ENCODE measurements at places on chromosomes 7 and 10. TPM values are rescaled to one million over a fixed set of nuclear protein-coding genes. Genes with fewer than 3 reads are reported as not detected.

DNA sequence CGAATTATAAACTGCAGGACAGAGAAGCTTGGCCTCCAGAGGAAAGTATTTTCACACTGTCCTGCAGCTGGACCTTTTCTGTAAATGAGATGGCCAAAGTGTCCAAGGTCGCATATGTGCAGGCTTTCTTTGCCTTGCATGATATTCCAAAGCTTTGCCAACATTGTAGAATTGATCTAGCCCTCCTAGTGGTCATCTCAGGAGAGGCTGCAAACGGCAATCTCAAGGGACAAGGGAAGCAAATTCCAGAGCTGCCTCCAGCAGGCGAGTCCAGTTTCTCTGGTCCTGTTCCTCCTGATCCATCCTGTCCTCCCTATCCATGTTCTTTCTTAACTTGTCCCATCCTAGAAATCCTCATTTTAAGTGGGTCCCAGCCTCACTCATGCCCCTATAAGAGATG is 373.4 kb upstream of the PCDH15 start:
- no peaks in the 10 kb centered on the region for H3K4me1 ChIP-seq
- no peak overlapping the region for H3K27ac ChIP-seq
- no peaks in the 10 kb centered on the region for H3K27me3 ChIP-seq
- no peak for DNase-seq

DNA sequence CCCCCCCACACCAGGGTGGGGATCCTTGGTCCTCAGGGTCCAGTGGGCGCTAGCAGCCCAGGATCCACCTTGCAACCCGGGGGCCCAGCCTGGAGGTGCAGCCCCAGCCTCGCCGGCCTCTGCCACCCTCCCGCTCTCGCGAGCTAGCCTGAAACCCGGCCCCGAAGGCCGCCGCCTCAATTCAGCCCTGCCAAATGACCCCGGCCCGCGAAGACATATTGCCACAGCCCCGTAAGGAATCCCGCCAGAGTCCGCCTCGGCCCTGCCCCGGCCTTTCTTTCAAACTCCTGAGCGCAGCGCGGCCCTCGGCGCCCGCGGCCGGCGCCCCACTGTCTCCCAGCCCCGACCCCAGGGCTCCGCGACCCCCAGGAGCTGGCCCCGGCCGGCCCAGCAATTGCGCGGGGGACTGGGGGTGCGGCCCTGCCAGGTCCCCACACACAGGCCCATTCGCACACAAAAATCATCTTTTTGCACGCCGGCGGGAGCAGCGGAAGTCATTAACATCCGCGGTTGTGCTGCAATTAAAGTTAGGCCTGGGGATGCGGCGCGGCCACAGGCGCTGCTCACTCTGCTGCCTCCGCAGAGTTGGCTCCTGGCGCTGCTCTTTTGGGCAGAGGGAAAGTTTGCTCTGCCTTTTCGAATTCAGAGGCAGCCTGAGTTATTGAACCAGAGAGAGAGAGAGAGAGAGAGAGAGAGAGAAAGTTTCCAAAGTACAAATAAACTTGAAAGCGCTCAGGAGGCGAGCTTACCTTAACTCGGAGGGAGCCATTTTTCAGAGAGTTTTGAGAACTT is 4.0 kb downstream of the HOXA5 start:
- peak; percentile 14 for DNase-seq
- peak overlapping the region; percentile 58 for H3K4me3 ChIP-seq
- H3K27ac ChIP-seq: peak overlapping the region; percentile 60
- peaks cover 5% of the 10 kb centered on the region for H3K4me1 ChIP-seq

- no peak overlapping the region for H3K4me3 ChIP-seq
- H3K4me1 ChIP-seq: no peaks in the 10 kb centered on the region
- no peak for DNase-seq
- H3K27me3 ChIP-seq: no peaks in the 10 kb centered on the region
Measured at GRCh38 chr10:128540781-128541761, 414.8 kb upstream of the MKI67 start.

- DNase-seq: peak; percentile 28
- H3K4me1 ChIP-seq: no peaks in the 10 kb centered on the region
- H3K4me3 ChIP-seq: no peak overlapping the region
- H3K36me3 ChIP-seq: no peaks in the 10 kb centered on the region
Measured at GRCh38 chr7:128920913-128921582, 10.5 kb upstream of the KCP start.

DNA sequence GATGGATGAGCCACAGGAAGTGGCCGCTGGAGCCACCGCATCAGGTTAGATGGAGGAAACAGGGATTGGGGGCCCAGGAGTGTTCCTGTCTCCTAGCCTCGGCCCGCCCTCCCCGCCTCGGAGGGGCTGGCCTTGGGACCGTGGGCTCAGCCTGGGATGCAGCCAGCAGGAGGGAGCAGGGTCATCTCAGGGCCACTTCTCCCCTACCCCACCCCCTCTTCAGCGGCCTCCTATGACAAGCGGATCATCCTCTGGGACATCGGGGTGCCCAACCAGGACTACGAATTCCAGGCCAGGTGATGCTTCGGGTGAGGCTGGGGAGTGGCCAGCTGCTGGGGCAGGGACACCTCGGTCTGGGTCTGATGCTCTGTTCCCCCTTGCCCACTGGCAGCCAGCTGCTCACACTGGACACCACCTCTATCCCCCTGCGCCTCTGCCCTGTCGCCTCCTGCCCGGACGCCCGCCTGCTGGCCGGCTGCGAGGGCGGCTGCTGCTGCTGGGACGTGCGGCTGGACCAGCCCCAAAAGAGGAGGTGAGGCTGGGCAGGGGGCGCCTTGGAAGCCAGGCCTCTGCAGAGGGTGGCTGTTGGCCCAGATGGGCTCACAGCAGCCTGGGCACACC is 4.7 kb downstream of the LRWD1 start:
- no peaks in the 10 kb centered on the region for H3K27me3 ChIP-seq
- no peak overlapping the region for H3K27ac ChIP-seq
- H3K36me3 ChIP-seq: peaks cover 38% of the 10 kb centered on the region
- H3K4me3 ChIP-seq: no peak overlapping the region
- H3K4me1 ChIP-seq: peaks cover 7% of the 10 kb centered on the region

DNA sequence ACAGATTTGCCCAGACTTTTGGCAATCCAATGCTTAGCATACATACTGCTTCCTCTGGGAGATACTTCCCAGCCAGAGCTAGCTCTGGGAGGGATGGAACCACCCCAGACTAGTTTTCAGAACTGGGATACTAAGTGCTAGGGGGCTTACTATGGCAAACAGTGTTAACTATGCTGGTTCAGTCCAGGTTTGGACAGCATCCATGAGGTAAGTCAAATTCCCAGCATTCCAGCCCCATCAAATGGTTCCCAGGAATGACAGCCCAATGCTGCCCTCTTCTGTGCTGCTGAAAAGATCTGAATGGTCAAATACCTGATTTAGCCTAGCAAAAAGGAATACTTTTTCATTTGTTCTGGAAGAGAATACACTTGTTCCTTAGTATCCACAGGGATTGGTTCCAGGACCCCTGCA is 141.7 kb upstream of the CCDC6 start:
- no peak overlapping the region for H3K27ac ChIP-seq
- DNase-seq: no peak
- no peak overlapping the region for H3K4me3 ChIP-seq

- no peaks in the 10 kb centered on the region for H3K36me3 ChIP-seq
Measured at GRCh38 chr7:1738511-1738910, 68.4 kb downstream of the ELFN1 start.

DNA sequence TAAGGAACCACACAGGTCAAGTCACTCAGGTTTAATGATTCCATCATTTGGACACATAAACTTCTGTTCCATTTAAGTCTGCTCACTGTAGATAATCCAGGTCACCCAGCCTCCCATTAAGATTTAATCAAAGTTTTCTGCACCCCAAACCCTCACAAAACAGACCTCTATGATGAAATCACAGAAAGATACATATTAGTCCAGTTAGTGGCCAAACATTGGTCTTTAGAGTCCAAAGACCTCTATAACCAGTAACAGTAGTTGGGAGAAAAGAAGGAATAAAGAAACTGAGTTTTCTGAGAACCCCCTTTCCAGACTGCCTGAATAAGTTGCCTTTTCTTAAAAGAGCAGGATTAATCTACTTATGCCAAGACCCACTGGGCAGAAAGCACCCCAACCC is 4.8 kb downstream of the GCC1 start:
- no peak overlapping the region for H3K27ac ChIP-seq
- no peaks in the 10 kb centered on the region for H3K27me3 ChIP-seq

- H3K27ac ChIP-seq: no peak overlapping the region
- DNase-seq: peak; percentile 64
- H3K4me3 ChIP-seq: no peak overlapping the region
- H3K36me3 ChIP-seq: no peaks in the 10 kb centered on the region
- no peaks in the 10 kb centered on the region for H3K27me3 ChIP-seq
- no peaks in the 10 kb centered on the region for H3K4me1 ChIP-seq
Measured at GRCh38 chr7:77316219-77316978, 99.8 kb downstream of the GSAP start.

DNA sequence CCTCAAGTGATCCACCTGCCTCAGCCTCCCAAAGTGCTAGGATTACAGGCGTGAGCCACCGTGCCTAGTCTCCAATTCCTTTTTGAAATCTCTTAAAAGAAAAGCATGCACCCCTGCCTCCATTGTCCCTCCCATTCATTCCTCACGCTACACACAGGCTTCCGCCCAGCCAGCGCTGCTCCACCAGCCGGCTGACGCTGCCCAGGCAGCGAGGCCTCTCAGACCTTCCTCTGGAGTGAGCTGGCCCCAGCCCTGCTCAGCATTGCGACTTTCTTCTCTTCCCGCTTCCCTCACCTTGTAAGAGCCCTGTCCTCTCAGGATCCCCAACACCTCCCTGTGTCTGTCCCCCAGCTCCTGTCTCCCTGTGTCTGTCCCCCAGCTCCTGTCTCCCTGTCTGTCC is 23.6 kb downstream of the RGS10 start:
- H3K27me3 ChIP-seq: no peaks in the 10 kb centered on the region
- H3K4me1 ChIP-seq: peaks cover 28% of the 10 kb centered on the region
- no peak for DNase-seq
- peak overlapping the region; percentile 87 for H3K27ac ChIP-seq
- no peak overlapping the region for H3K4me3 ChIP-seq

DNA sequence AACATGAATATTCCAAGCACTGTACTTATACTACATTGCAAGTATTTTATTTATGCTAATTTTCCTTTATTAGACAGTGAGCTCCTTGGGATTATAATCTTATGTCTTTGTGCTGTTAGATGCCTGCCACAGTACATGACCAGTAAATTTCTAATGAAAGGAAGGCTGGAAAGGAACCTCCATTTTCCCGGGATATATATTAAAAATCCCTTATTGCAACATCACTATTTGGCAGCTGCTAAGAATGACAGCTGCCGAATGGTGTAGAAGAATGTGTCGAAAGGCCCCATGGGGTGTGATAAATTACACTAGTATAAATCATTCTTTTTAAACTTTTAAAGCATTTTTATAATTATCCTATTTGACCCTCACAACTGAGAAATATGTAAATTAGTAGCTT is 59.1 kb downstream of the TFAM start:
- no peaks in the 10 kb centered on the region for H3K36me3 ChIP-seq
- no peak overlapping the region for H3K27ac ChIP-seq
- H3K4me3 ChIP-seq: no peak overlapping the region

GRCh38 chr10:121865554-121865953 is 62.3 kb downstream of the ATE1 start:
- no peaks in the 10 kb centered on the region for H3K4me1 ChIP-seq
- no peak overlapping the region for H3K4me3 ChIP-seq
- no peak for DNase-seq
- no peaks in the 10 kb centered on the region for H3K36me3 ChIP-seq
- H3K27me3 ChIP-seq: no peaks in the 10 kb centered on the region

- no peaks in the 10 kb centered on the region for H3K36me3 ChIP-seq
- DNase-seq: no peak
- no peak overlapping the region for H3K4me3 ChIP-seq
- H3K27ac ChIP-seq: peak overlapping the region; percentile 74
Measured at GRCh38 chr7:5696346-5697110, 84.9 kb downstream of the RNF216 start.

DNA sequence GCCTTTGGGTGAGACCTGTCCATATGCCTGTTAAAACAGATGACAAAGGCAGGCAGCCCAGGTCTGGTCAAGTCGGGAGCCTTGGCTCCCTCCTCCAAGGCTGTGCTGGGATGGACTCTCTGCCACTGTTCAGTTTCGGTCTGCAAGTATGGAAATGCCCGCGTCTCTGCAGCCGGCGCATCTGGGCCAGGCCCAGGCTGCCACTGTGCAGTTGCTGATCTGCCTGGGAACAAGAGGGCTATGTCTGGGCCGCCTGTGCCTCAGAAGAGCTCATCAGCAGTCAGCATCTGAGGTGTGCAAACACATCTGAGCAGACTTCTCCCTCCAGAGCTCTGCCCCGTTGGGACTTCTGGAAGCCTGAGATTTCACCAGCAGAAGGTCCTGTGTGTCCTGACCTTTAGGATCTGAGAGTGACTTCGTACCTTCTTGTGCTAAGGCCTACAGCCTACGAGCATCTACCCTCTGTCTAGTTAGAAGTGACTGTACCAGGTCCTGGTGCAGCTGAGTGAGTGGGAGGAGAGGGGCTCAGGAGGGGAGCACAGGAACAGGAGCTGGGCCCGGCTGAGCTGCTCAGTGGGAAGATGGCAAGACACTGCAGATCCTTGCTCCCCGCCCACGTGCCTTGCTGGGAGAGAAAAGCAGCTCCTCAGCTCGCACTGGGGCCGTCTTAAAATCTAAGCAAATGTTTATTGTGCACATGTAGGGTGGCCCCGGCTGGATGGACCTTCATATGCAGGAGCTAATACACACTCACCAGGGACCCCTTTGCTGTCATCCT is 50.9 kb downstream of the DOCK1 start:
- no peaks in the 10 kb centered on the region for H3K27me3 ChIP-seq
- DNase-seq: no peak
- no peak overlapping the region for H3K27ac ChIP-seq
- peaks cover 10% of the 10 kb centered on the region for H3K4me1 ChIP-seq
- H3K36me3 ChIP-seq: no peaks in the 10 kb centered on the region

DNA sequence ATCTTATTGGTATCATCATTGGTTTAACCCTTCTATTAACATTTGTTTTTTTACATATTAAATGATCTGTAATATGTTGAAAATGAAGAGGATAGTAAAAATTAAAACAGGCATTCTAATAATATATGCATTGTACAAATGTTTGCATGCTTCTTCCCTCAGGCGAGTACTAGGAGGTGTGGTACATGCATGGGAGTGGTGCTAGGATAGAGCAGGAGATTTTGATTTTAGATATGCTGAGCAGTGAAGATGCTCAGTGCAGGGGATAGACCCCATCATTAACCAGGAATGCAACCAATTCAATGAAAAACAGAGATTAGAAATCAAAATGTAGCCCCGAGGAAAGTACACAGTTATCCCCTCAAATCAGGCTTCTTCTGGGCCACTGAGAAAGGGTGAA is 916.4 kb downstream of the LRMDA start:
- H3K36me3 ChIP-seq: no peaks in the 10 kb centered on the region
- H3K27ac ChIP-seq: no peak overlapping the region
- H3K4me3 ChIP-seq: no peak overlapping the region

GRCh38 chr7:90777041-90777440 is 180.9 kb downstream of the CDK14 start:
- H3K36me3 ChIP-seq: no peaks in the 10 kb centered on the region
- no peak overlapping the region for H3K4me3 ChIP-seq
- no peaks in the 10 kb centered on the region for H3K4me1 ChIP-seq
- DNase-seq: no peak
- no peak overlapping the region for H3K27ac ChIP-seq
- no peaks in the 10 kb centered on the region for H3K27me3 ChIP-seq

GRCh38 chr10:1402816-1403507 is 334.4 kb downstream of the ADARB2 start:
- H3K4me3 ChIP-seq: no peak overlapping the region
- H3K36me3 ChIP-seq: no peaks in the 10 kb centered on the region
- no peaks in the 10 kb centered on the region for H3K4me1 ChIP-seq
- no peak for DNase-seq

AIMP2 gene
- 13.2 TPM for total RNA-seq

HKDC1 gene
- 207 TPM for total RNA-seq

MMS19 gene
- total RNA-seq: 83.1 TPM

GBX1 gene
- not detected for total RNA-seq

ATOH7 gene
- 5.3 TPM for total RNA-seq

CHN2 gene
- total RNA-seq: 159 TPM

ANKRD30A gene
- not detected for total RNA-seq

All from Peyer's patch (tissue), 4 donors.